ENCODE measurements at places on chromosomes 4 and X. TPM values are rescaled to one million over a fixed set of nuclear protein-coding genes. Genes with fewer than 3 reads are reported as not detected.

LAP3 gene
- 97.5 TPM for total RNA-seq

KLHL13 gene
- 90.3 TPM for total RNA-seq

SPARCL1 gene
- 395 TPM for total RNA-seq

BMX gene
- 3.4 TPM for total RNA-seq

AWAT2 gene
- not detected for total RNA-seq

MAGEA8 gene
- not detected for total RNA-seq

CABS1 gene
- total RNA-seq = not detected

ZNF157 gene
- total RNA-seq = 0.92 TPM

TMEM271 gene
- 0.41 TPM for total RNA-seq

DRP2 gene
- 2.1 TPM for total RNA-seq

USP51 gene
- total RNA-seq = 7.2 TPM

DUX4 gene
- total RNA-seq = not detected

PGAM4 gene
- total RNA-seq = not detected

SLC38A5 gene
- total RNA-seq = 3.7 TPM

SLC16A2 gene
- 17.1 TPM for total RNA-seq

ALPK1 gene
- total RNA-seq = 17.8 TPM

MTNR1A gene
- total RNA-seq = 0.21 TPM

SMARCA1 gene
- total RNA-seq = 90.7 TPM

PFKFB1 gene
- 0.21 TPM for total RNA-seq

MEPE gene
- total RNA-seq = not detected

XAGE2 gene
- not detected for total RNA-seq

GIMD1 gene
- total RNA-seq = not detected

XAGE1A gene
- total RNA-seq = not detected

CLDN2 gene
- total RNA-seq = 1.3 TPM

COQ2 gene
- 16.7 TPM for total RNA-seq

KCNIP4 gene
- 0.31 TPM for total RNA-seq

AKAP14 gene
- total RNA-seq = 0.41 TPM

MAOA gene
- 10.8 TPM for total RNA-seq

CAPN6 gene
- 463 TPM for total RNA-seq

KCNE5 gene
- total RNA-seq = 33.6 TPM

HHIP gene
- 4.4 TPM for total RNA-seq

ACSL4 gene
- 38.1 TPM for total RNA-seq

UNC5C gene
- 2.7 TPM for total RNA-seq

VEGFC gene
- total RNA-seq = 8.7 TPM

MAGEA9B gene
- total RNA-seq = not detected

Measured in tongue (tissue), 3 donors.